Fibroblast of the conjunctiva (primary cell): ENCODE measurements at places on chromosomes 16 and 17.

DNA sequence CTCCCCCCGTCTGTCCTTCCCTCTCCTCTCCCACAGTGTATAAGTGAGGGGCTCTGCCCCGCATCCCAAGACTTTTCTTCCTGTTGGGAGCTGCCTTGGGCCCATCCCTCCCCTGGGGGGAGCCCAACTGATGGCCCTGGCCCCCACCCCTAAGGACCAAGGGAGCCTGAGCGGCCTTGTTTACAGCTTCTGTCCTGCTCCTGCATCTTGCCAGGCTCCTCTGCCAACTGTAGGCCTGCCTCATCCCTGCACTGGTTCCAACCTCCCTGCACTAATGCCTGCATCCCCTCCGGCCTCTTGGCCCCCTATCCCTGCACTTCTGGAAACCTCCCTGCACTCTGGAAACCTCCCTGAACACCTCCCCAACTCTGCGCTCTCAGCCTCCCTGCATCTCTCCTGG is 1.4 kb upstream of the PAGR1 start:
- no peak for DNase-seq

DNA sequence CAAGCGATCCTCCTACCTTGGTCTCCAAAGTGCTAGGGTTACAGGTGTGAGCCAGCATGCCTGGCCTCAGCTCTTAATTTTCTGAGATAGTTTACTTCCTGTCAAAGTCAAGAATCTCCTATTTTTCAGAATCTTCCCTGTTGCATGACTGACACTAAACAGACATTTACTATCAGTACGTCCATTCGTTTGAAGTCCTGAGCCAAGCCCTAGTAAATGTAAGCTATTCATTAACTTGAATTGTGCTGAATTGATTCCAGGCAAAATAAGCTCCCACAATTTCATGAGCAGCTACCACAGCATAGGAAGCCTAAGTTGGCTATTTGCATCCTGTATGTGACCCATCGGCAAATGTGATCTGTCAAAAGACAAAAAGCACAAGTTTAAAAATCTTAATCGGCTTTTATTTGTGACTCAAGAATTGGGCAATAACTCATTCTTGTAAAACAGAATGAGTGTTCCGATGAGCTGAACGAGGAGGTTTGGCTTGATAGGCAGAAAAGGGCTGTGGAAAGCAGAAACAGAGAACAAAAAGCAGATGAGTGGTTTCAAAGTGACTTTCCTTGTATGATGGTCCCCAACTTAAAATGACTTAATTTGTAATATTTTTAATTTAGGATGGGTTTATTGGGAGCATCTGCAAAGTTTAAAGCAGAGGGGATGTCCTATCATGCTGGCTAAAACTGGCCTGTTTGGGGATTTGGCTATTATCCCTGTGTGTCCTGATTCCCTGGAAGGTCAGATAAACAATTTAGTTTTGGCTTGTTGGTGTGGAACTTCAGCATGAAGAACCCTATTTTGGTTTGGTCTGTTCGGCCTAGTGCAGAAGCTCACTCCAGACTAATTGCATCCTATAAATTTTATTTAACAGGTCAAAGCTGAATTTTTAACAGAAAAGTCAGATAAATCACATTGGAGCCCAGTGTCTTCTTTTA is 14.2 kb downstream of the RNF112 start:
- no peak for DNase-seq

GRCh38 chr16:67865318-67865717 is 7.5 kb upstream of the EDC4 start:
- DNase-seq: no peak

- no peak for DNase-seq
Observed at GRCh38 chr17:18851201-18851600, 6.7 kb upstream of the PRPSAP2 start.

- DNase-seq: no peak
Observed at GRCh38 chr17:27531469-27531961, 75.3 kb downstream of the KSR1 start.

DNA sequence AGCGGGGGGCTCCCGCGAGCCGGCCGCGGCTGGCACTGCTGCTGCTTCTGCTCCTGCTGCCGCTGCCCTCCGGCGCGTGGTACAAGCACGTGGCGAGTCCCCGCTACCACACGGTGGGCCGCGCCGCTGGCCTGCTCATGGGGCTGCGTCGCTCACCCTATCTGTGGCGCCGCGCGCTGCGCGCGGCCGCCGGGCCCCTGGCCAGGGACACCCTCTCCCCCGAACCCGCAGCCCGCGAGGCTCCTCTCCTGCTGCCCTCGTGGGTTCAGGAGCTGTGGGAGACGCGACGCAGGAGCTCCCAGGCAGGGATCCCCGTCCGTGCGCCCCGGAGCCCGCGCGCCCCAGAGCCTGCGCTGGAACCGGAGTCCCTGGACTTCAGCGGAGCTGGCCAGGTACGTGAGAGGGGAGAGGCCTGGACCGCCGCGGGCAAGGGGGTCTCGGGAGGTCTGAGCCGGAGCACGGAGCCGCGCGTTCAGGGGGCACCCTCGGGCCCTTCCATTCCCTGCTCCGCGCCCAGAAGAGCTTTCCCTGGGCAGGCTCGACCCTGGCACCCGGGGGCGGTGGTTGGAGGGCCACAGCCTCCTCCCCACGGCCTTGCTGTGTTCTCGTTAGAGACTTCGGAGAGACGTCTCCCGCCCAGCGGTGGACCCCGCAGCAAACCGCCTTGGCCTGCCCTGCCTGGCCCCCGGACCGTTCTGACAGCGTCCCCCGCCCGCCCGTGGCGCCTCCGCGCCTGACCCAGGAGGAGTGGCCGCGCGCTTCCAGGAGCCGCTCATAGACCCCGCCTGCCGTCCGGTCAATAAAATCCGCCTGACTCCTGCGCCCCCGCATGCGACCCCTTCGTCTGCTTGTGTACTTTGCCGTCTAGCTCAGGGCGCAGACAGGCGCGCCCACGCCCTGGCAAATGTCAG is 591 bp downstream of the NPW start:
- no peak for DNase-seq

DNA sequence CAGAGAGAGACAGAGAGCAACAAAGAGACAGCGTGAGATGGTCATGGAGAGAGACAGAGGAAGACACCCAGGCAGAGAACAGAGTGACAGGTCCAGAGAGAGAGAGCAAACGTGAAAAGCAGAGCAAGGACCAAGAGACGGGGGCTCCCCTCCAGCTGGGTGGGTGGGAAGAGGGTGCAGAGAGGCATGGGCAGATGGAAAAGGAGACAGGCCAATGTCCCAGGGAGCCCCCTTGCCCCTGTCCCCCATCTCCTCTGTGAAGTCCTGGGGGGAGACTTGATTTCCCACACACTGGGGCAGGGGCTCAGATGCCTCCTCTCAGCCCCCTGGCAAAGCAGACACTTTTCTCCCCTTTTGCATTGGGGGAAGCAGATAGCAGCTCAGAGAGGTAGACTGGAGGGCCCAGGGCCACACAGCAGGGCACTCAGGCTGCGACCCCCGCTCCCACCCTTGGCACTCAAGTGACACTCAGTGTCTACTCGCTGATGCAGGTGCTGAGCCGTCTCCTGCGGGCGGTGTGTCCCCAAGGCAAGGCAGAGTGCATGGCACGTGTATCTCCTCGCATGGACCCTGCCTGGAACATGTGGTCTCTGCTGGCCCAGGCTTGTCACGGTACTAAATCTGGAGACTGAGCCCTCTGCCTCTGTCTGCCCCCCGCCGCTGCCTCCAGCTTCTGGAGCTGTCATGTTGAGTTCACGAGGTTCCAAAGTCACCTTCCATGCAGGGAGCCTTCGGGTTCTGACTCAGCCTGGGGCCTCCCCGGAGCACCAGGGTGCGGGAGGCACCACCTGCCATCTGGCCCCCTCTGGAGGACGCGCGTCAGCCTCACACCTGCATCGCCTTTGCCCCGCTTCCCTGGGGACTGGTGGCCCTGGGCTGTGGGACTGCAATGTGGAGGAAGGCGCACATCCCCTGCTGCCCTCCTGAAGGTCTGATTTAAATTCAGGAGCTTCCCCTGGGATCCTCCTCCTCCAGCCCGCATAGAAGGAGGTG is 215.9 kb upstream of the GSE1 start:
- DNase-seq: no peak

- no peak for DNase-seq
Observed at GRCh38 chr16:56344518-56345405, 80.6 kb downstream of the AMFR start.

DNA sequence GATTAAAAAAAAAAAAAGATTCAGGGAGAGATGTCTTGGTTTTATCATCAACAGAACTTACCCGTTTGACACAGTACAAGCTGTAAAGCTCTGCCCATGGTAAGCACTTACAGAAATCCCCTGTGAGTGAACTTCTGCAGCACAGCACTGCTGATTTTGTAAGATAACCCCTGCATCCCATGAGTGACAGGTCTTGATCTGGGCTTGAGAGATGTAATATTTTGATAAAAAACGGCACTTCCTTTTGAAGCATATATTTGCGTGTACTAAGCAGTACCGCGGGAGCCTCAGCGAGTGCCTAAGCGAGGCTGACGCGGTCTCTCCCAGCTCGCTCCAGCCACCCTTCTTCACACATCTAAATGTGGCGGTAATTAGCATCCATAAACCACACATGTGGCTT is 50.5 kb downstream of the IKZF3 start:
- DNase-seq: no peak
